Stimulated activated naive CD8-positive, alpha-beta T cell treated with anti-CD3 and anti-CD28 coated beads, Interleukin-15, amount 100 ng/mL, for 72 hours (primary cell): ENCODE measurements at places on chromosomes 16 and 17.

- DNase-seq = no peak
These were observed 26.8 kb upstream of the DLX3 start for GRCh38 chr17:50021681-50022370.

GRCh38 chr16:75380870-75381269, 52.4 kb downstream of the CFDP1 start:
- DNase-seq = no peak

DNA sequence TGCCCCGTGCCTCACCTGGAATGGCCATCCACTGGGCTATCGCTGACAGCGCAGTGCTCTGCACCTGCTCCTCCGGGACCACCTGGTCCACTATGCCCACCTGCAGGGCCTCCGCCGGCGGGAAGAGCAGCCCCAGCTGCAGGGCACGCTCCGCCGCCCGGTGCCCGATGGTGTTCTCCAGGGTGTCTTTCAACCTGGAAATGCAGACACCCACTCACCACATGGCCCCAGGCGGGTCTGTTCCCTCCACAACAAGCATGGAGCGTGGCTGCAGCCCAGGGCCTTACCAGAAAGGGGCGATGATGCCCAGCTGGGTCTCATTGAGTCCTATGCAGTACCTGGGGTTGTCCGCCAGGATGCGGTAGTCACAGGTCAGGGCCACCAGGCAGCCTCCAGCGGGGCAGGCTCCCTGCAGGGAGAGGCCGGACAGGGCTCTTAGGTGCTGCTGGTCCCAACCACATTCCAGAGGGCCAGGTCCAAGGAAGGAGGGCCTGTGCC, 6.8 kb downstream of the DNASE1L2 start:
- no peak for DNase-seq

DNA sequence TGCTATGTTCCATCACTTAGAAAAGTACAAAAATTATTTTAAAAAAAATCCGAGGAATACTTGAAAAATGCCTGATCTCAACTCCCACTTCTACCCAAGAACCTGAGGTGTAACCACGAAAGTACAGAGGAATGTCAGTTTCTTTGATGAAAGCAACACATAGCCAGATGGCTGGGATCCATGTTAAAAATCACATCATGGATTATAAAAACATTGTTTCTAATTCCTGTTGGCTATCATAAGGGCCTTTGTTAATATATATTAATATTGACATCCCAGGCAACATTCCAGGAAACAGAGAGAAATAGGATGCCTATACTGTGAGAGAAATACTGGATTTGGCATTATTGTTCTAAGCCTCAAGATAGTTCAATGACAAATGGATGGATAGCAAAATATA, 115.3 kb downstream of the SKAP1 start:
- DNase-seq = no peak

GRCh38 chr17:44147812-44148211, 6.1 kb downstream of the HROB start:
- DNase-seq = no peak

GRCh38 chr17:73806768-73807167, 162.5 kb upstream of the SDK2 start:
- no peak for DNase-seq

GRCh38 chr16:69116256-69116875, 10.9 kb downstream of the HAS3 start:
- DNase-seq = no peak

GRCh38 chr17:15456496-15456895, 10.9 kb downstream of the CDRT4 start:
- DNase-seq = no peak

GRCh38 chr17:1742371-1743087, at the start of gene SERPINF2:
SERPINF2 (plus strand) TSS chr17:1742871; CDS start chr17:1744996, 2,125 bp downstream.
- no peak for DNase-seq

DNA sequence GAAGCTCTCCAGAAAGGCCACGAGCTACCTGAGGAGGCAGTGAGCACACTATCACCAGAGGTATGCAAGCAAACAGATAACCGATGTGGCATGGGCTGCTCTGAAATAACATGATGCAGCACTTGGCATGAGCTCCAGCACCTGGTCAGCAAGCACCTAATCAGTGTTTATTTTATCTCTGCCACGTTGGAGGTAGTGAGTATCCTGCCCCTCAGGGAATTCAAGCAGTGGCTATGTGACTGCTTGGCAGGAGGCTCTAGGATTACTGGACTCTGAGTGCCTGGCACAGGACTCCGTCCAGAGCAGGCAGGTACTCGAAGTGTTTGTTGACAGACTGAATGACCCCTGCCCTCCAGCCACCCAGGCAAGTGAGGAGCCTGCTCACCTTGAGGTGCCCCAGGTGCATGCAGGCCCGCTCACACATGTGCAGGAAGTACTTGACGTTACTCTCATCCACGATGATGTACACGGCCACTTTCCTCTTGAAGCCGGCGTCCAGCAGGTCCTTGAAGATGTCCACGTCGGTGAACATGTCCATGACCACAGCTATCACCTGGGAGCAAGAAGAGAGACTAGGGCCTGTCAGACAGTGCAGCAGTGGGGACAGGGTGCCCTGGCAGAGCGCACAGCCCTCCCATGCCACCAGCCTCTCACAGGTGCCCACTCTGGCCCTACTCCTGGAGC, 16.6 kb downstream of the FAM83G start:
- no peak for DNase-seq

GRCh38 chr16:28504707-28505404, 1.8 kb downstream of the IL27 start:
- no peak for DNase-seq

- peak; percentile 49 for DNase-seq
These were observed 6.7 kb downstream of the RUNDC3A start for GRCh38 chr17:44314869-44315661.

GRCh38 chr16:58329135-58329534, 34.3 kb upstream of the PRSS54 start:
- no peak for DNase-seq

DNA sequence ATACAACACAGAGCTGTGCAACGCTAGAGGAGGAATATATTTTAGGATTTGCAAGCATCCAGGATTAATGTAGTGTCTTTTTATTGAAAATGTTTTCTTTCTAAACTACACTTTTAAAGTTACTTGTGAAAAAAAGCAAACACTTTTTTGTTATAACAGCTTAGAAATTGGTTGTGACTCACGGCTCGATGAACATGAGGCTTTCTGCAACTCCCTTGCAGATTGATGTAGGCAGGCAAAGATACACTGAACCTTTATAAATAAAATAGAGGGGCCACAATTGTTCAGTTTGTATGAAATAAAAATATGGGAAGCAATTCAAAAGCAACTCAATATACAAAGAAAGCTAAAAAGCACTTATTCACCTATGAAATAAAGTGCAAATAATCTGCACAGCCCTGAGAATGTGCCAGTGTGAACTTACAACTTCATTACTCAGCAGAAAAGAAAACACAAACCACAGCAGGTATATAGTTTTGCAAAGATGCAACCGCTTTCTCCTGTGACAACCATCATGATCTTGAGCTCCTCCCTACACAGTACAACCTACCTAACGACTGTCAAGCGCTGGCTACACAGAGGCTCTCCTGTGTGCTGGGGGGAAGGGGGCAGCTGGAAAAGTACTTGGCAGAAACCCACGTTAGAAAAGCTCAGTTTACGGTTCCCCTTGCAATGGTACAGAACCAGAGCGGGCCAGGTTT, 948 bp downstream of the LUC7L start:
- DNase-seq = no peak

GRCh38 chr16:11725457-11725856, 17.2 kb downstream of the TXNDC11 start:
- no peak for DNase-seq

GRCh38 chr16:68093816-68094613, 8.8 kb downstream of the NFATC3 start:
- DNase-seq = no peak

DNA sequence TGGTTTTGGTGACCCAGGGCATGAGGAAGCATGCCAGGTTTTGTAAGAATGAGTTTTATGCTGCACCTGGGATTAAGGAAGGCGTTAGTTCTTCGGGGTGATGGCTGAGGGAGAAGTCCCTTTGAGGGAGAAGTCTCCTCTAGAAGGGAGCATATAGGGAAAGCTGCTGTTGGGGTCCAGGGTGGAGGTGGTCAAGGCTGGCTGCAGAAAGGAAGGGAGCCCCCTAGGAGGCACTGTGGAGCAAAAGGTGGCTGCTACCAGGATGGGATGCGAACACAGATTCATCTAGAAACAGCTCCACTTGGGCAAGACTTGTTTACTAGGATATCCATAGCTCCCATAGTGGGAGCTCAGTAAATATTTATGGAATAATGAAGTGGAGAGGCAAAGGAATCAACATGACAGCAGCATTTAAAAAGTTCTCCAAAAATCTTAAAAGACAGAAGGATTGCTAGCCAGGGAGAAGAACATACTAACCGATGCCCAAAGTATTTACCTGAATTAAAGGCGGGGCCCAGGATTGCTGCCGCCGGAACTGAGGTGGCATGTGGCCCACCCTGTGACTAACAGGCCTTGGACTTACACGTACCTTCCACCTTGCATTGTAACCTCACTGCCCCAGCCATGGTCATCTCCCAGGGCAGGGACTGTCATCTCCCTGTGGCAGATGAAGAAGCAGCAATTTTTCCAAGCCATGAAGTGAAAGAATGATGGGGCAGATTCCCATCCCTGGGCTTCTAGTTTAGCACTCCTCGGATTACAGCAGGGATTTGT, 7.1 kb upstream of the LPCAT2 start:
- no peak for DNase-seq

DNA sequence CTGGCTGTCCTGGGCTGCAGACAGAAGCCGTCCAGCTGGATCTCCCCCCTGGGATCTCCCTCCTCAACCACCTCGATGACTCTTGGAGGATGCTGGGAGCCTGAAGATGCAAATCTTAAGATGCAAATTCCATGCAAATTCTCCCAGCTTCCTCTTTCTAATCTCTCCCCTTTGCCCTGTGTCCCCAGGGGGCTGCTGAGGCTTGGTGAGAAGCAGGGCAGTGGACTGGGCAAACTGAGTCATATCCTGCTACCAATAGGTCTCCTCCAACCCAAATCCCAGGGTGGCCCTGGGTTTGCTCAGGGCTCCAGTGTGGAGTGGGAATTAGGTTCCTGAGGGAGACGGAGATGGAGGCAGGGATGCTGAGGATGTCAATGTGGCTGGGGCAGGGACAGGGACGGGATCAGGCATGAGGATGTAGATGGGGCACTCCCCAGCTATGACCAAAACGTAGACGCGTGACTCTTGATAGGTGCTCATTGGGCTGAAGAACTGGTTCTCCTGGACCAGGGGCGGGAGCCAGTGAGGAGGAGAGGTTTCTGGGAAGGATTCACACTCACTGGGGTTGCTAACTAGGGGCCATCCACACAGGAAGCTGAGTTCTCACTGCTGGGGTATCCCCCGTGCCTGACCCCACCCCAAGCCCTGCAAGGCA, 3.6 kb upstream of the ALOX12B start:
- DNase-seq = no peak

GRCh38 chr17:67582673-67583081, 135.1 kb upstream of the NOL11 start:
- DNase-seq = no peak

GRCh38 chr17:41666237-41666641, 22.4 kb upstream of the EIF1 start:
- peak; percentile 86 for DNase-seq

- no peak for DNase-seq
These were observed 121.0 kb downstream of the C16orf95 start for GRCh38 chr16:87196231-87196630.

DNA sequence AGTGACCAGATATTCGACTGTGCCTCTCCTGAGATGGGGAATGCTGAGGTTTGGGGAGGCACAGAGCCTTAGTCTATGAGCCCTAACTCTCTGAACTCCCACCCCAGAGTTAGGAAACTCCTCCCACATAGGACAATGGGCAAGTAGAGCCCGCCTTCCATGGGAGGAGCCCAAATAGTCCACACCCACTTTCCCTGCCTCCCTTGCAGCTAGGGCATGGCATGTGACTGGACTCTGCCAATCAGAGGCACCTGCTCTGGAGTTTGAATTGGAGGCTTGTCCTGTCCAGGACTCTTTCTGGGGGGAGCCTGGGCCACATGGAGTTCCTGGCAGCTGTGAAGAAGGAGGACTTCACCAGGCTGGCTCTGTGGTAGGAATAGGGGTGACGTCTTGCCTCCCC, 48.4 kb downstream of the SOCS1 start:
- DNase-seq = no peak

- DNase-seq = no peak
These were observed 34.1 kb downstream of the CBFB start for GRCh38 chr16:67063008-67063407.

- no peak for DNase-seq
These were observed 154.4 kb downstream of the AXIN2 start for GRCh38 chr17:65407017-65407416.

- DNase-seq = no peak
These were observed 142.6 kb upstream of the PLCG2 start for GRCh38 chr16:81636298-81636993.

DNA sequence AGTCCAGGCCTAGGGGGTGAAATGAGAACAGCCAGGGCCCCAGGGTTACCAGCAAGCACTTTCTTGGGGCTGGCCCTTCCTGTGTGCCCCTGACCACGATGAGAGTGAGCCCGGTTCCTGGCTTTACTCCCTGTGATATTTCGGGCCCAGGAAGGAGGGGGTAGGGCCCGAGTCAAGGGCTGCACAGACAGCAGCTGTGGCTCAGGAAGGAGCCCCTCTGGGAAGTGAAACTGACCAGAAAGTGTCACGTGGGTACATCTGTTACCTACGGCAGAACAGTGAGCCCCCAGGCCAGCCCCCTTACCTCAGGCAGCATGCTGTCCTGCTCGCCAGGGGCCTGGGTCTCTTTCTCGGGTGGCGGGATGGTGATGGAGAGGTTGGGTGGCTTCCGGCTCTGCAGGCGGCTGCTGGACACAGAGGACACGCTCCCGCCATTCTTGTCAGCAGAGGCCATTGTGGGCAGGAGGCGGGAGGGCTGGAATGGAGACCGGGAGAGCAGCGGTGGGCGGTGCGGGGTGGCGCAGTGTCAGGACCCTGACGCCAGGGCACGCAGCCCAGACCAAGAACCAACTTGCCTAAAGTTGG, 13.8 kb downstream of the AANAT start:
- DNase-seq = no peak

- DNase-seq = no peak
These were observed 21.5 kb upstream of the MMD start for GRCh38 chr17:55442953-55443683.

- no peak for DNase-seq
These were observed 5.6 kb downstream of the KCTD13 start for GRCh38 chr16:29920288-29921033.

DNA sequence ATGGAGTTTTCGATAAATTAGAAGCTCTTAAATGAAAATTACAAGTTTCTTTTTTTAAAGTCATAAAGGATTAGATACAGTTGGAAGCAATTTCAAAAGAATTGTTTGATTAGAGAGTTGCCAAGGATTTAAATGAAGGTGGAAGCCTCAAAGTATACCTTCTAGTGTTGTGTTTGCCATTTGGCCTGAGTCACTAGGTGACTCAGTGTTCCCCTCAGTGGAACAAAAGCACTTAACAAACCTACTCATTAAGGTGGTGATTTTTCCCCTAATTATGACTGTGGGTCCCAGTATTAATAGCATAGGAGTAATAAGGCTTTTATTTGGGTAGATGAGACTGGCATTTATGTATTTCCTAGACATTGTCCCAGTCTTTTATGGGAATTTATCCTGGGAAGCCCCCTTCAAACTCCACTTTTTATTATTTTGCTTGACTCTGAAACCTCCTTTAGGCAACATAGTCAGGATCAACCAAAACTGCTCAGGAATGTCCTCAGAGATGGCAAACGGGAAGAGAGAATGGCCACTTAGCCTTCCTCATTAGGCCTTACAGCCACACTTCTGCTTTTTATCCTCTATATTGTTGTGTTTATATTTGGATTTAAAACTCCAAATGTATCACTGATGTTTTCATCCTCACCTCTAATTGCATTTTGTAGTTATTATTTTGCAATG, 161.0 kb downstream of the FTO start:
- no peak for DNase-seq
